H9 (cell line): ENCODE measurements at places on chromosomes 5 and 9. TPM values are rescaled to one million over a fixed set of nuclear protein-coding genes. Genes with fewer than 3 reads are reported as not detected.

CLIC3 gene
- total RNA-seq, result 0.29 and 0.31 TPM in 2 replicates

TLX3 gene
- not detected in 2 replicates for total RNA-seq

SNX30 gene
- total RNA-seq, result 10.0 and 10.3 TPM in 2 replicates

C5orf63 gene
- 0.55 and 1.2 TPM in 2 replicates for total RNA-seq

MEGF9 gene
- 0.94 and 0.99 TPM in 2 replicates for total RNA-seq

SOHLH1 gene
- not detected in 2 replicates for total RNA-seq

KIF2A gene
- 85.6 and 86.1 TPM in 2 replicates for total RNA-seq

SERF1A gene
- total RNA-seq, result 16.2 and 20.0 TPM in 2 replicates

PCDHB15 gene
- 5.2 and 7.0 TPM in 2 replicates for total RNA-seq

SEMA5A gene
- total RNA-seq, result 4.1 and 4.3 TPM in 2 replicates

ADGRD2 gene
- 1.2 and 1.5 TPM in 2 replicates for total RNA-seq

OTP gene
- not detected in 2 replicates for total RNA-seq

FSD1L gene
- 4.7 and 5.5 TPM in 2 replicates for total RNA-seq

CARD9 gene
- total RNA-seq, result 5.5 and 5.6 TPM in 2 replicates

DEPDC1B gene
- total RNA-seq, result 49.0 and 51.4 TPM in 2 replicates

MAT2B gene
- 48.4 and 49.1 TPM in 2 replicates for total RNA-seq

ARL14EPL gene
- total RNA-seq, result not detected in 2 replicates

PCDHB4 gene
- 1.3 and 1.6 TPM in 2 replicates for total RNA-seq

PCDHB7 gene
- total RNA-seq, result 0.42 and 0.52 TPM in 2 replicates

ACOT12 gene
- total RNA-seq, result not detected in 2 replicates

IARS1 gene
- total RNA-seq, result 222 and 234 TPM in 2 replicates

TAS2R1 gene
- not detected in 2 replicates for total RNA-seq

KIF4B gene
- 0.04 and 0.07 TPM in 2 replicates for total RNA-seq

KIF27 gene
- total RNA-seq, result 2.9 TPM in 2 replicates

FCN1 gene
- total RNA-seq, result not detected in 2 replicates
